Activated T-helper 1 cell treated with Interleukin-2 at 50 U/mL for 16 hours (primary cell): ENCODE measurements at places on chromosomes 12 and 14.

DNA sequence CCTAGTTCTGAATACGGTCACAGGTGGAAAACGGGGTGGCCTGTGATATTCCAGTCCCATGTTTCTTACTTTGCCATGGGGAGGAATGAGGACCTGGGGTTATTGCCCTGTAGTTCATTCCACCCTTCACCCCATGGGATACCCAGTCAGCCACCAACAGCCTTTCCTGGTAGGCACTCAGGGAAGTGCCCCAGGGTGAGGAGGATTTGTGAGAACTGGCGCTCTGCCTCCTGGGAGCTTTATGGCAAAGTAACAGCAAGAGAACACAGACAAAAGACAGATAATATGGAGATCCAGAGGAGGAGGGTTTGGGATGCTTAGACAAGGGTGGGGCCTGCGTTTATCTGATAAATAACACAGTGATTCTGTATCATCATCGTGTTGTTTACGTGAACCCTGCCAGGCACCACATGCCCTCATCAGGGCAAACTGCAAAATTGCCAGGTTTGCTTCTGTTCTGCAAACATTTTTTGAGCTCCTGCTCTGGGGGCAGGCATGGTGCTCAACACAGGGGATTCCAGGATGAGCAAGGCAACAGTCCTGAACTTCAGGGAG, 223.5 kb downstream of the SLC41A2 start:
- no peak for DNase-seq

DNA sequence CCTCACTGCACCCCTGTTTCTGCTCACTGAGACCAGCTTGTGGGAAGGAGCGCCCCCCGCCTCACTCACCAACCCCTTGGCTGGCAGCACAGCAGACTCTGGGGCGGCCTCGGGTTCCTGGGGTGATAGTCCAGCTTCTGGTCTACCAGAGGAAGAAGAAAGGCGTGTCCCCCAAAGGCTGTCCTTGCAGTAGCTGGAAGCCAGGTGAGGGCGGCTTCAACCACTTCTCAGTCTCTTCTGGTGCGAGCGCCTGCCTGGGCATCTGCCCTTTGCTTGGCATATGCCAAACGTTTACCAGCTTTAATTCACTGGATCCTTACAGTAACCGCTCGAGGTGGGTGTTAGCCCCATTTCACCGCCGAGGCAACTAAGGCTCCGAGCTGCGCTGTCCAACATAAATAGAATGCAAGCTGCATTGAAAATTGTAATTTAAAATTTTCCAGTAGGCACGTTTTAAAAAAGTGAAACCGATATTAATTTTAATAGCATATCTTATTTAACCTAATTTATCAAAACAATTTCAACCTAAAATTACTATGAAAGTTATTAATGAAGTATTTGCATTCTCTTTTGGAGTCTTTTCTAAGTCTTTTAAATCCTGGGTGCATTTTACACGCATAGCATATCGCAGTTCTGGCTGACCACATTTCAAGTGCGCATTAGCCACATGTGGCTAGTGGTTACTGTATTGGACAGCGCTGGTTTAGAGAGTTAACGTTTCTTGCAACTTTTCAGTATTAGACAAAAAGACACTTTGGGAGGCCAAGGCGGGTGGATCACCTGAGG, 872 bp downstream of the FAM177A1 start:
- DNase-seq, result no peak

GRCh38 chr12:85759091-85759490, 77.1 kb downstream of the RASSF9 start:
- no peak for DNase-seq

DNA sequence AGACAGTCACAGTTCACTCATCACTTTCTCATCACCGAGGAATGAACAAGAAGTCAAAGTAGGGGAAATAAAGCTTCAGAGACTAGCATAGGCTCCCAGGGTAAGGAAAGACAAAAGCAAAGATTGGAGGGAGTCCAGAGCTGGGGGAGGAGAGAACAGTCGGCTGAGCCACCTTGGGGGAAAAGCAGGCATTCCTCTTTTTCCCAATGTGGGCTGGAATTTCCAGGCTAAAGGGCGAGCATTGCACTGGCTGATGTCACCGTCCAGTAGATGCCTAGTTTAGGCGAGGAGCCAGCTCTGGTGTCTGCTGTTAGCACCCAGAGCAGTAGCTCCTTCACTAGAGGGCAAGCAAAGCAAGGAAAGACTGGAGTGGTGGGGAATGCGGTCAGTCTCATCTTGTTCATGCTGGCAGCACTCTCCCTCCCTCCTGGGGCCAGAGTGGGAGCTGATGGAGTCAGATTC, 8.5 kb upstream of the KRT75 start:
- DNase-seq, result no peak

DNA sequence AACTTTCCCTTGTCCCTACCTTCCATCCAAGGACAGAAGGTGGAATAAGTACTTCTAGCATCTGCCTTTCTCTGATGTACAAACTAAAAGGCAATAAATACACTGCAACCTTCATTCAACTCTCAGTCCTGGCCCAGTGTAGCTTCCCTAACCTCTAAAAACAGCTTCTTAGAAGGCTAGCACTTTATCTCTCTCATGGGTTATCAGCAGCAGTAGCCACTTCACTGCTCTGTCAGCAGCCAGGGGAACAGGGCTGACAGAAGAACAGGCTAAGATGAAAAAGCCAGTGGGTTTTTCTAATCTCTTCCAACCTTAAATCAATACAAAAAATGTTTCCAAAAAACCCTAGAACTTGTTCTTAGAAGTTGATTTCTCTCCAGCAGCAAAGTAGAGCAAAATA, 13.2 kb downstream of the BAZ2A start:
- no peak for DNase-seq

- no peak for DNase-seq
Observed at GRCh38 chr12:101772012-101772775, 32.9 kb upstream of the SYCP3 start.

DNA sequence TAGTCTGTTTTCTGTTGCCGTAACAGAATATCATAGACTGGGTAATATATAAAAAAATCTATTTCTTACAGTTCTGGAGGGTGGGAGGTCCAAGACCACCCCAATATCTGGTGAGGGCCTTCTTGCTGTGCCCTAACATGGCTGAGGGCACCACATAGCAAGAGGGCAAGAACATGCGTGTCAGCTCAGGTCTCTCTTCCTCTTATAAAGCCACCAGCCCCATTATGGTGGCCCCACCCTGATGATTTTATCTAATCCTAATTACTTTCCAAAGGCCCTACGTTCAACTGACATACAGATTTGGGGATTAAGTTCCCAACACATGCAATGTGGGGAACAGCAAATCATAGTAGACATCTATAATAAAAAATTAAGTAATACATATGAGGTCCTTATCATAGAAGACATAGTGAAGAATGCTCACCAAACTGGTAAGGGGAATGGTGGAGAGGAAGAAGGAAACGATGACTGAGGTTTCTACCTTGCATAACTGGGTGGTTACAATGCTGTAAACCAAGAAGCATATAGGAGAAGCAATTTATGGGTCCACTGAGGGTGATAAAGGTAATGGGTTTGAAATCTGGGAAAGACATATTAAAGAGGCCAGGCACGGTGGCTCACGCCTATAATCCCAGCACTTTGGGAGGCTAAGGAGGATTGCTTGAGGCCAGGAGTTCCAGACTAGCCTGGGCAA, 27.0 kb downstream of the BTBD7 start:
- no peak for DNase-seq

DNA sequence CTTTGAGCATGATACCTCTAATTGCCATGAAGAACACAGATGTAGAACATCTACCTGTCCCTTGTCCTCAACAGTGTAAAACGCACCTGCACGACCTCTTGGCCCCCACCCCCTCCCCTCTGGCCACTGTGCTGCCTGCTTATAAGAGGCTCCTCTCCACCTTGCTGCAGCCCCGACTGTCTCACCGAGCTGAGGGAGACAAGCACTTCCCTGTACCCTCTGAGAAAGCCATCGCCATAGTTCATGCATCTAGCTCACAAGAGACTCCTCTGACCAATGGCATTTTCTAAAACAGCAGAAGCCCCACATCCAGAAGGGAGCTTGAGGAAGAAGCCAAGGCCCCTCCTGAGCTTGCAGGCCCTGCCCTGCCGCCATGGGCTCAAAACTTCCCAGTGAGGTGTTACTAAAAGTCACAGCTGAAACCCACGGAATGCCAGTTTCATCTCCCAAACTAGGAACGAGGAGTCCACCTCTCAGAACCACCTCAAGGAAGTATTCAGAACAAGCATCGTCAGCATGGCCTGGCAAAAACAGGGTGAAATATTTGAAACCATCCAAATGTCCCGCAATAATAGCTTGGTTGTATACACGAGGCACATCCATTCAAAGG, 21.5 kb upstream of the ANO2 start:
- no peak for DNase-seq

- peak; percentile 50 for DNase-seq
Observed at GRCh38 chr12:9331218-9331626, 123.0 kb upstream of the PZP start.

- DNase-seq, result no peak
Observed at GRCh38 chr12:90080616-90081015, 372.0 kb upstream of the ATP2B1 start.

GRCh38 chr12:58105225-58106119, 164.1 kb downstream of the ATP23 start:
- no peak for DNase-seq

GRCh38 chr12:104510145-104510872, 53.6 kb downstream of the CHST11 start:
- no peak for DNase-seq

DNA sequence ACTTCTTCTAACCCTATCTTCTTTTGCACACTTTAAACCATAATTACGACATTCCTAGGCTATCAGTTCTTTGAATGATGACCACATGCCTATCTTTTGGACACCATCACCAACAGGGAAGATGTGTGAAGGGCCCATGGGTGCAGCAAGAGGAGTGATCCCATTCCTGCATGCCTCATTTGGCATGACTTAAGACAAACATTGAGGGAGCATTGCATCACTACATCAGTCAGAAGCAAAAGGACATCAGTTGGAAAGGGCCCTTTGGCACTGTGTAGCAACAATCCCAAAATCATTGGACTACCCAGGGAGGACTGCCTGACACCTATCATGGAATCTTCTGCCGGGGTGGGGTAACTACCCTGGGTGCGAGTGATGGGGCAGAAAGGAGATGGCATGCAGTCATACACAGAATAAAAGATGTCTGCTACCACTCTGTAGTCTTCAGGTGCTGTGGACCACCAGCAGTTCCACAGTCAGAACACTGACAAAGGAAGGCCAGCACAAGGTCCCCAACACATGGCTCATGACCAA, 10.7 kb upstream of the TMBIM6 start:
- DNase-seq, result no peak

- no peak for DNase-seq
Observed at GRCh38 chr12:98594050-98594835, 757 bp downstream of the SLC25A3 start.

- DNase-seq, result no peak
Observed at GRCh38 chr12:118063576-118064391, 2.8 kb upstream of the WSB2 start.

DNA sequence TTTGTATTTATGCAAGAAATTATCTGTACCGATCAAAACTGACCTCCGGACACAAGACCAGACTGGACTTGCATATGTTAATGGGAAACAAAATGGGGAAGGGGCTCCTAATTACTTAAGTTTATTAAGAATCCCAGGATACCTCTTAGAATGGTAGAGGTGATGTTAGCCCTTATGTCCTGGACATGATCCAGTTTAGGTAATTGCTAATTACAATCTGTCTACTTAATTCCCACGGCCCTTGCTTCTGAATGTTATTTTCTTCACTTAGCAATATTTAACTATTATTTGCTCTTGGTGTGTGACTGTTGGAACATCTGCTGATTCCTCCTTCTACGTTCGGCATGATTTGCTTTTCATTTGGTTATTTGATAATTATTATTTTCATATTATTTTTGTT, 644.0 kb downstream of the DIO2 start:
- no peak for DNase-seq

DNA sequence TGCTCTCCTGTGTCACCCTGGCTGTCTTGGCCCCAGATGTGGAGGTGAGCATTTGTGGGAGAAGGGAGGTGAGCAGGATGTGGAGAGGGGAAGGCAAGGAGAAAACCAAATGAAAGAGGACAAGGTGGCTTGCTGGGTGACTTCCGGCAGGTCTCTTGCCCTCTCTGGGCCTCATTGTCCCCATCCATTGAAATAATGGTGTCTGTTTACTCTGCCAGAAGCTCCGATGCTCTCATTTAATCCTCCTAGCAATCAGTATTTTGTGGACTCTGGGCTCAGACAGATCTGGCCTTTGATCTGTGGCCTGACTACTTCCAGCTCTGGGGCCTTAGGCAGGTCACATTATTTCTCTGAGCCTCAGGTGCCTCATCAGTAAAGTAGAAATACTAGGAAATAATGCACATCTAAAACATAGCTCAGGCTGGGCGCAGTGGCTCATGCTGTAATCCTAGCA, 30.6 kb downstream of the MVK start:
- DNase-seq, result no peak

- no peak for DNase-seq
Observed at GRCh38 chr12:30201301-30202160, 417.8 kb upstream of the TMTC1 start.

GRCh38 chr12:19110221-19110940, 19.2 kb upstream of the PLEKHA5 start:
- DNase-seq, result no peak

GRCh38 chr12:128916425-128916824, 63.1 kb downstream of the GLT1D1 start:
- DNase-seq, result no peak

DNA sequence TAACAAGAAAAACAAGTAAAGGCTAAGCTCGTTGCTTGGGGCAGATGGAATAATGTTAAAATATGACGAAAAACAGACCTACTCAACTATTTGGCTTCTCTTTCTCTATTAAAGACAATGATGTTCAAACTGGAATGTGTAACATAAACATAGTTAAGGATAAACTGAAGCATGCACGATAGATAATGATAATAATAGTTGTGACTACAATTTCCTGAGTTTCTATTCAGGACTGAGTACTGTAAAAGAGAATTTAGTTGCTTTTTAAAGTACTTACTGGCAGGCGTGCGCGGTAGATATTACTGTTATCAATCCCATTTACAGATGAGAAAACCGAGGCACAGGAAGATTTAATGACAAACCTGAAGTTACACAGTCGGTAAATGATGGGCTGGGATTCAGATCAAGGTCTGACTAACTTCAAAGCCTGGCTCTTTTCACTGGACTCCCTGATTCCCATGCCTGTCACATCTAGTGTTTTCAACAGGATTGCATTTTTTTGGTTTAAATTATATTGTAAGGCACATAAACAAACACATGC, 103.0 kb downstream of the CRADD start:
- DNase-seq, result no peak

DNA sequence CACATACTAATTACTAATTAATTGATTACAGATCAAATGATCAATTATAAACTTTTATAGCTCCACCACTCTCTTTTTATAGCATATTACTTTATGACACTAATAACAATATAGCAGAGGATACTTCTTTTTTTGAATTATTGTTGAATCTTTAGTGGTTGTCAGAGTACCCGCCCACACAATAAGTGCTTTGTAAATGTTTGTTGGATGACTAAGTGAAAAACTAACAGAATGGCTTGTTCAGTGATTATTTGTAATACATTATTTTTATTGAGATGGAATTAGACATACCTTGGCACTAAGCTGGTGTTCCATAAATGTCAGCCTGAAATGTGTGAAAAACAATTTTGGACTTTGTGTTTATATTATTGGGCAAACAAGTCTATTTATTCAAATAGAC, 670.5 kb upstream of the ATXN7L3B start:
- no peak for DNase-seq

- DNase-seq, result no peak
Observed at GRCh38 chr12:57164966-57165625, 17.7 kb upstream of the LRP1-AS start.

GRCh38 chr12:5505116-5505515, 73.2 kb downstream of the NTF3 start:
- DNase-seq, result no peak

- no peak for DNase-seq
Observed at GRCh38 chr12:52358575-52359350, 8.5 kb downstream of the KRT85 start.
